NCI-H2029 treated with DMSO at 0.1 percent for 48 hours (cell line): ENCODE measurements at places on chromosomes 4 and X.

- no peak for DNase-seq
These were observed 395.2 kb downstream of the SPOCK3 start for GRCh38 chr4:166838975-166839614.

DNA sequence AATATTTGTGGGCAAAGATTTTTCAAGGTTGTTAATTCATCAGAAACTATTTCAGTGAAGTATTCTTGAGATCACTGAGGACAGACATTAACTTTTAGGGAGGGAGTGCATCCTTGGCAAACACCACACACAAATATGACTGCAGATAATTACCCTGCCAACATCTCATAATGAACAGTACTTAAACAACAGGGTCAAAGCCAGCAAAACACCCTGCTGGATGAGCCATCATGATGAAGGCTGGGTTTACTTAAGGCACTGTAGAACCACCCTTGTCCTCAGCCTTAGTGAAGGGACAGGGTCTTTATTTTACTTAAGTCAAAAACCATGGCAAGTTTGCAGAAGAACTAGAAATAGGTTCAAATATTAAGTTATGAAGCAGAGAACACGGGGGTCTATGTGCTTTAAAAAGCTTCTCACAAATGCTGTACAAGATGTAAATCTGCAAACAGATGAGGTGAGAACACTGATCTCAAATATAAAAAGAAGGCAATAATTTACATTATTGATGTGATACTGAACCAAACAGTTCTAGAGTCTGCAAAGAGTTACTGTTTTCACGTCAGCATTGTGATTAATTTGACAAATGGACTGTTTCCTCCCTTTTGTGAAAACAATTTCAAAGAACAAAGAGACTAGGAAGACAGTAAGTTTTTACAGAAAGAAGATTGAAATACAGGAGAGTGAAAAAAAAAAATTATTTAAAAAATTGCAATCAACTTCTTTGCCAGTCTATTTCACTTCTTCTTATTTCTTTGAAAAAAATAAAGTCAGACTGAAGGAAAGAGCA lies 28.2 kb downstream of the TAPT1 start:
- peak; percentile 16 for DNase-seq

- no peak for DNase-seq
These were observed 79.2 kb downstream of the ZNF827 start for GRCh38 chr4:145859426-145859825.

DNA sequence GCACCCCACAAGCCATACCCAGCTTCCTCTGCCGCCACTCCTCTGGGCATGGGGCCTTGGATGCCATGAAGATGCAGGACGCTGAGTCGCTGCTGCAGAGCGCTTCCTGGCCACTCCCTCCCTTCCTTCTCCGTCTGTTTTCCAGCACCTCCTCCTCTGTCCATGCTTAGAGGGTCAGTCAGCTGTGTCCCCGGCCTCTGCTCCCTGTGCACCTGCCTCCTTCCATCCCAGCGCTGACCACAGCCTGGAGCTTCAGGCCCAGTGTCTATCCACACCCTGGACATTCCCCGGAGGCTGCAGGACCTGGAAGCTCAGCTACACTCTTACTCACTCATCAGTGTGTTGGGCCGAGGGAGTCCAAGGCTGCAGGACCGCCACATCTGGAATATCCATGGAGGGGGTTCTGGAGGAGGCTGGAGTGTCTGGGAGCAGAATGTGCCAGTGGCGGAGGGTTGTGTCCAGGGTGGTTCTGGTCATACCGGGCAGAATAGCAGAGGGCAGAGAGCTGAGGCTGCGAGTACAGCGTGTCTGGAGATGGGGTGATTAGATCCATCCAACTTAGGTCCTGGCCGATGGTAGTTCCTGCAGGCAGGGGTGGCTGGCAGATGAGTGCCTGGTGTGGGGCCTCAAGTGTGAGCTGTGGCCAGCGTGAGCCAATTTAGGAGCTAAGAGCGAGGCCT lies 58.6 kb upstream of the ADRA2C start:
- no peak for DNase-seq

GRCh38 chr4:94581766-94582165 lies 130.0 kb downstream of the PDLIM5 start:
- DNase-seq: no peak

DNA sequence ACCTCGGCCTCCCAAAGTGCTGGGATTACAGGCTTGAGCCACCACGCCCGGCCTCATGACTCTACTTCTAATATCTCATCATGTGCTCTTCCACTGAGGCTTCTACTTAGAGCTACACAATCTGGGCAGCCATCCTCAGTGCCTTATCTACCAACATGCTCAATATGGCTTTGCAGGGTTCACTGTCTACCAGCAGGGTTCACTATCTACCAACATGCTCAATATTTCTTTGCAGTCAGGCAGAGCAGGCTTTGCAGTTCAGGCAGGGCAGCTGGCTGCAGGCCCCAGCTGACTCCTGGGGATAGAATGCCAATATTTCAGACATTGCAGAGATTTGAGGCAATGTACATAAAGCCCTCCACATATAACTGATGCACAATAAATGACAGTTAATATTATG lies 47.5 kb downstream of the PKD2 start:
- DNase-seq: no peak

DNA sequence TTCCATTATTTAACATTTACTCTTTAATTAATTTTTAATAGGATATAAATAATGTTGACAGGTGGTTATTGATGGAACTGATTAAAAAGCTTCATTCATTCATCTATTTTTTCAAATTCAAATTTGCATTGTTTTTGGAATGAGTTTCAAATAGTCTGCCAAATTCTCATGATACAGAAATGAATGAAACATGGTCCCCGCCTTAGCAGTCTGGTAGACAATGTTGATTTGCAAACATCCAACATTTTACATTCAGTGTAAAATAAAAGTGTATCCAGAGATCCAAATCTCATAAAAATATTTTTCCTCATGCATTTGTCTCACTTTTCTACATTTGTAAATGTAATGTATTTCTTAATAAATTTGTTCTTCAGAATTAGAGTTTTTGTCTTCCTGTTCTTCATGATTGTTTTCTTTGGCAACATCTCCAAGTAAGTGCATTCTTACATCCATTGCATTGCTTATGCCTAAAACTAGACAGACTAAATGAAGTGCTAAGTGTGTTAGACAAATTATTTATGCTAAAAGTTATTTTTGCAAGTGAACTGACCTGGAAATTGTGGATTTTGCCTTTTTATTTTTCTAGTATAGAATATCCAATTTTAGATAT lies 142.3 kb downstream of the PCDH18 start:
- DNase-seq: no peak

DNA sequence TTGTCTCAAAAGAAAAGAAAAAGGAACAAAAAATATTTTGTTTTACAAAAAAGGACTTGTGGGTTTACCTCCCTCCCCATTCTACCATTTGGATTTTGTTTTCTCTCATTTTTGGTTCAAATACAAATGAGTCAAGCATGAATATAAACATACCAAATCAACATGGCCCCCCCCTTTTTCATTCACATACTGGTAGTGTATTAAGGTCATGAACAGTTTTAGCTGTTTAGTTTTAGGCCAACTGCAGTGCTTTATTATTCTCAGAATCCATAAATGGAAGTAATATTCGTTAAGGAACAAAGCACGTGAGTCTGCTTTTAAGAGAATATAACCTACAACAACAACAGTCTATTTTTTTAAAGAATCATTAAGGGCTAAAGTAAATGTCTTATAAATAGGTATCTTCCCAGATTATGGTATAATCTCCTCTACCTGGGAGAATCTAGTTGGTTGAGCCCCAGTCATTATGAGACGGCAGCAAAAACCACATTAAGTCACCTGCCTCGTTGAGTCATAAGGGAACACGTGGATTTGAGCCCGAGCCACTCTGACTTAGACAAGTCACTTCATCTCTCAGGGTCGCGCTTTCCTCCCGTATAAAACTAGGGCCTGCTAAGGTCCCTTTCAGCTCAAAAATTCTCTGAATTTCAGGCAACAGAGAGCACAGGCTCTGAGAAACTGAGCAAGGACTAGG lies 26.7 kb downstream of the BCLAF3 start:
- DNase-seq: no peak

- DNase-seq: peak; percentile 20
These were observed 27.6 kb downstream of the PRR32 start for GRCh38 chrX:126847143-126847542.

DNA sequence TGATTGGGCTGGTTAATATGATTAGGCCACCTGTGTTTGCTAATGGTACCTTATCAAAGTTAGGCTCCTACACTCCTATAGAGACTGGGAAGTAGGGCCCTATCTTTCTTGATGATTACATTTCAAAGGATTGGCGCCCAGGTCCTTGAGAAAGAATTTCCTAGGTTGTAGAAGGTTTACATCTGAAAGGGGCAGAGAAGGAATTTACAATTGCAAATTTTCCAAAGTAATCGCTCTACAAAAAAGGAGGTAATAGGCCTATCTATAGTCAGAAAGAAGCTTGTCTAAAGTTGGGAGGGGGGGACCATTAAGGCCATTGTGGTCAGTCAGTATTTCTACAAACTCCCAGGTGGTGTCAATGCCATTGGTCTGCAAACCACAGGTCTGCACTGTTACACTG lies 638.4 kb downstream of the IL1RAPL1 start:
- no peak for DNase-seq
